Panc1 (cell line): ENCODE measurements at places on chromosomes 5 and 9. TPM values are rescaled to one million over a fixed set of nuclear protein-coding genes. Genes with fewer than 3 reads are reported as not detected.

DNA sequence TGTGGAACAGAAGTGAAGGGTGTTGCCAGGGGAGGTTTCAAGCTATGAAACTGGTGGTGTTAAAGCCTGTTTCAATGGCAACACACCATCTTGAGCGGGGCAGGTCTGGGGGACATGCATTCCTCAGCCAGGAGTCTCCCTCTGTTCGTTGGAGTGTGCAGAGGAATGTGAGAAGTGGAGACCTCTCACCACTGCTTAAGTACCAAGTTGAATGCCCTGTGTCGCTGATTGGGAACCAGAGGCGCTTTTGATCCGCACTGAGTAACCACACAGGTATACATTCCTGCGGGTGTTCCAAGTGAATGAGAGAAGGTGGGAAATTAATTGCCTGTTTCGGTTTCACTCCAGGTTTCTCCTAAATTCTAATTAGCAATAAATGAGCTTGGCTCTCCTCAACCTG is 99.4 kb downstream of the LIX1 start:
- DNase-seq, result no peak

DNA sequence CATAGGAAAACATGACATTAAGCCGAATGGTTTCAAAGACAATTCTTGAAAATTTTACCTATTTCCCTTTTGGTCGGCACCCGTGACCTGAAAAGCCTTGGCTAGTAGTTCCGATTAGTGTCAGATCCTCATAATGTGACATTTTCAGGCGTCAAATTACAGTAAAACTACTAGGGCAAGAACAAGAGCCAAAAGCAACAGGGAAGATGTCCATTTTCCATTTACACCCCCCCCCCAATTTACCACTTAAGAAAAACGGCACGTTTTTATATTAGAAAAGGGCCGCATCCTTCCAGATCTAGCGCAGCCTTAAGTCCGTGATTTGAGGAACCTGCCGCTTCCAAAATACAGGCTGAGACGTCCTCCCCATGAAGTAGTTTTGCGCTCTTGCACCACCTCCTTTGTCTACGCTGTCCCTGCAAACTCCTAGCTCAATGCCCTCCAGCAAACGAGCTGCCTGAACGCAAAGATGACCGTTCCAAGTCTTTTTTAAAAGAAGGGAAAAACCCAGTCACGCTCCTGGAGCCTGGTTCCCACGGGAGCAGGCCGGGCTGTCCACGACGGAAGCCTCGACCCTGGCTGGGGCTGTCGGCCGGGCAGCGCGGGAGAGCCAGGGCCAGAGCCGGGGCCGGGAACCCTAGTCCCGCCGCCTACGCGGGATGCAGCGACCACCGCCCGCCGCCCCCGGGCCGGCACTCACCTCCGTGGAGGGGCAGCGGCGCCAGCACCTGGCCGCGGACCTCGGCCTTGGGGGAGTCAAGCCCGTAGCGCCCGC is 616 bp downstream of the RNF130 start:
- DNase-seq, result no peak

GRCh38 chr5:169095976-169096375 is 205.0 kb downstream of the SLIT3 start:
- DNase-seq, result no peak

GRCh38 chr5:75654693-75655295 is 43.5 kb downstream of the ANKDD1B start:
- DNase-seq, result no peak

Gene SLCO6A1
- total RNA-seq, result not detected

Gene SAPCD2
- 18.4 TPM for total RNA-seq

Gene PALM2AKAP2
- 0.44 TPM for total RNA-seq

Gene CCNO
- 12.3 TPM for total RNA-seq

Gene ZNF300
- 0.05 TPM for total RNA-seq
